Stimulated activated CD4-positive, alpha-beta T cell treated with anti-CD3 and anti-CD28 coated beads, Interleukin-1b, Interleukin-23, amount 100 ng/mL, for 1 hour (primary cell): ENCODE measurements at places on chromosomes 5 and 9.

DNA sequence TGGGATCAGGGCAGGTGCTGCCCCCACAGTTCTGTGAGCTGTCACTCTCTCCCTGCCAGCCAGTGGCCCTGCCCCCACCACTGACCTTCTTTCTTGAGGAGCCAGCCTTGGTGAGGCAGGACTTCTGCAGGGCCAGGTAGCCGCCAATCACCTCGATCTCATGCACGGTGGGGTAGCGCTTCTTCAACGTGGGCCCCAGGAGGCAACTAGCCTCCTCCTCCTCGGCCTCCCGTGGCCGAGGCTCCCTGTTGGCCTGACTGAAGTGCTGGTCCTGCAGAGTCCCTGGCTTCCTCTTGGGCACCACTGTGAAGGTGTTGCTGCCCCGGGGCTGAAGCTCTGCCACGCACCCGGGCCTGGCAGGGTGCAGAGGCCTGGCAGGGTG lies 1.6 kb downstream of the TPRN start:
- no peak for DNase-seq

DNA sequence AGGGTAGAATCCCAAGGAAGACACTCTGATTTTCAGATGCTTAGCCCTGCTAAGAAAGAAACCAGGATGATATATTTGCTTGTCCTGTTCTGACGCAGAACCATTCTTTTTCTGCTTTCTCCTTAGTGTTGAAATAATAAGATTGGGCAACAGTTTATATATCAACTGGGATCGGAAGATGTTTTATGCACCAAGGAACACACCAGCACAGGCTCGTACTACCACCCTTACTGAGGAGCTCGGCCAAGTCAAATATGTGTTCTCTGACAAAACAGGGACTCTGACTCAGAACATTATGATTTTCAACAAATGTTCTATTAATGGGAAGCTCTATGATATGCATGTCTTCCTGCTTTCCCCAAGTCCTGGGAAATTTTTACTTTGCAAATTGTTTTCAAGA lies 19.0 kb upstream of the RUSC2 start:
- no peak for DNase-seq

GRCh38 chr5:98104454-98105188 lies 668.8 kb upstream of the RGMB start:
- no peak for DNase-seq

DNA sequence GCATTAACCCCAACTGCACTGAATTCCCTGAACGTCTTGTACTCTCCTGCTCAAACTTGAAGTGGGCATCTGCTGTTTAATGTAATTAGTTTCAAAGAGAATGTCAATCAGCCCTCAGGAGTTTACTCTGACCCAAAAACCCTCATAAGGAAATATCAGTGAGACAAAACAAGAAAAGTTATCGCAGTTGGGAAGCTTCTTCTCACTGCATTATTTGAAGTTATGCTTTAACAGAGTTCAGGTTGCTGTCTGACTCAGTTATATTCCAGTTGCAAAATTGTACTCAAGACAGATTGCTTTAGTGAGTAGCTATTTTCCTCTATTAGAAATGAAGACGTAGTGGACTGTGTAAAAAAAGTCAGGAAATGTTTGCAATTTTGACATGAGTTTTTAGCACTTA lies 52.1 kb downstream of the PPIC start:
- DNase-seq, result no peak

DNA sequence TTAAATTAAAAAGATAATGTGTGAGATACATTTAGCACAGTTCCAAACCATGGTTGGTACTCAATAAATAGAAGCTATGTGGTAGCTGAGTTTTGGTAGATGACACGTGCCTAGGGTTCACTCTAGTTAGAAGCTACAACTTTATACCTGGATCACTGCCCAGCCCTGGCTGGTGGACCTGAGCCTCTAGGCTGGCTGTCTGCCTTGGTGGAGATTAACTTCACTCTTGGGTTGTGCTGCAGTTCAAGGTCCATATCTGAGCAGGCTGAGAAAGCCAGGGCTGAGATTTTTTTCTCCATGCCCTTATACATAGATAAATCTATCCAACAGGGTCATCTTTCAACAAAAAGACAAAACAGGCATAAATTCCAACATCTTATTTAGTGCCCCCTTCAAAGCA lies 44.6 kb upstream of the SPDL1 start:
- DNase-seq, result no peak

- DNase-seq, result no peak
These were observed 758.3 kb downstream of the DNAH5 start for GRCh38 chr5:13186177-13186576.

- DNase-seq, result no peak
These were observed 29.9 kb downstream of the SLC6A18 start for GRCh38 chr5:1255081-1255561.

DNA sequence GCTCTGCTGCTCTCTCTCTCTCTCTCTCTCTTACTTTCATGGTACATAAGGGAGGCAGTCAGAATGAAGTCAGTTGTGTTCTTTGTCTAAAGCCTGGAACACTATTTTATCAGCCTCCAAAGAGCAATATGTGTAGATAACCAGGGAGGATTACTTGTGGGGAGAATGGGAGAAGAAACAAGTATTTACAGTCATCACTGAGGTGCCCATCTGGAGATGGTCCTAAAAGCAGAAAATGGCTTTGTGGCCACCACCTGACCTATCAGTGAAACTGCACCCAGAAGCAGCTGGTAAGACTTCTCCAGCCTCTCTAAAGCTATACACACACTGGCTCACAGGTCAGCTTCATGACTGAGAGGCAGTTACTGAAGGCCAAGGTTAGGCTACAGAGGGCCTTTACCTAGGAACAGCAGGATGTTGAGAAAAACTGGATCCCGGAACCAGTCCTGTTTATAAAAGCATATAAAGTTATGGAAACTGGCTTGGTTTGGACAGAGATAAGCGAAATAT lies 75.1 kb downstream of the MRPS27 start:
- DNase-seq, result no peak

GRCh38 chr5:97044052-97044451 lies 98.4 kb downstream of the LIX1 start:
- no peak for DNase-seq

- no peak for DNase-seq
These were observed 50.3 kb downstream of the UBE2QL1 start for GRCh38 chr5:6498968-6499367.

GRCh38 chr9:13369431-13369830 lies 89.9 kb upstream of the MPDZ start:
- no peak for DNase-seq

DNA sequence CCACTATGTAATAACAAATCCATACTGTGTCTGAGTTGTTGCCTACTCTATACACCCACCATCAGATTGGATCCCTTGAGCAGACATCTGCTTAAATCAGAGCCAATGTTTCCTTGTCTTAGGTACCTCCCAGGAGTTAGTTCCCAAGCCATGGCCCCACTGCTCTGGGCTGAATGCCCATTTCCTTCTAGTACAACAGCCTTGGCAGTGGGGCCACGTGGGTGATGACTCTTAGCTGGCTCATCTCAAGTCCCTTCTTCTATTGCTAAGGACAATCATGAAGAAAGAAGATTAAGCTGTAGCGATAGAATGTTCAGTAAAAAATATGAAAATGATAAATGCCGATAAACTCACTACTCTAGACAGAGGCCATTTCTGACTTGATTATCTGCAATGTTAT lies 16.6 kb downstream of the PTGR1 start:
- DNase-seq, result no peak

DNA sequence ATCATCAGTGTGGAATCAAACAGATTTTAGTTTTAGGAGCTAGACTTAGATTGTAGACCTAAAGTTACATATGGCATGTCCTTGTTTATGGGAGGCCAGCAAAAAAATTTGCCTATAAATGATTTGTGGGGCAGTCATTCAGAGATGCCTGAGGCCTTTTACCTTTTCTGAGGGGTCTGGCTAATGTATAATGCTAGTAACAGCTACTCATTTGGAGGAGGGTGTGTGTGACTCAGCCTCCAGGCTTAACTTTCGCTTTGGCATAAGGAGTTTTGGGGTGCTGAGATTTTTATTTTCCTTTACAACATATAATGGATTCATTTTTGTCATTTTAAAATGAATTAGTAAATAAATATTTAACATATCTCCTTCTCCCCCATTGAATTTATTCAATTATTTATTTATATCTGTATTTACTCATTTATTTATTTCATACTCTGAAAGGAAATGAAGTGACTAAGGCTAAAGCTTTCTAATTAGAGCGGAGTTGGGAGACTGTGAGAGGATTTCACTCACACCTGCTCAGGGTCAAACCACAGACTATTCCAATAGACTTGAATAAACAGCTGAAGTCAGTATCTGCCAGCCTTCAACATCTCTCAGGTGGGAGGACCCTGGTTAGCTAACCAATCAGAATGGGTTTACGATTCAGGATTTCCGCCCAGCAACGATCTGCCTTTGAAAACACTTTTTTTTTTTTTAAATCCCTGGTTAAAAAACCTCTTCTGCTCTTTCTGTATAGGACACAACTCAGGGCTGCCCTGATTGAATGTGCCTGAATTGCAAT lies 487.5 kb upstream of the SGCD start:
- no peak for DNase-seq

- no peak for DNase-seq
These were observed 27.1 kb upstream of the PRR16 start for GRCh38 chr5:120436996-120437395.

DNA sequence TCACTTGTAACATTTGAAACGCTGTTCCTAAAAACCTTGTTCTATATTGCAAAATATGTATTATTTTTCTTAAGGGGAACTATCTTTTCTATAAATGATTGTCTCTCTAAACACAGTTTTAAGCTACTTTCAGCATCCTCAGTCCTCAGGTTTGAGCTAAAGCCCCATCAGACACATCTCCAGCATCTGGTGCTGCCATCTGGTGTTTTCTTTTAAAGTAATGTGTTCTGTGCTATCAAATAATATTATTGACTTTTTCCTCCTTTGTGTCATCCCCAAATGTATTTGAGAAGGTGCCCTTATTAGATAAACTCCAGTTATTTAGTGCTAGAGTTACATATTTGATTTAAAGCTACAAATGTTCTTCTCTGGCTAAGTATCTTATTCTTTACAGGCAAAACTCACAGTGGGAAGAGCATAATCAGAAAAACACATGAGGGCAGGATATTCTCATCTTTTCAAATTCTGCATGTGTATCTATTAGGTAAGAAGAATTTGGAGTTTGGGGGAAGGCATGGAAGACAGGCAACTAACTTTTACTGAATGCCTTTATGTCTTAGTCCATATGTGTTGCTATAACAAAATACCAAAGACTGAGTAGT lies 27.5 kb downstream of the ZNF474 start:
- no peak for DNase-seq

DNA sequence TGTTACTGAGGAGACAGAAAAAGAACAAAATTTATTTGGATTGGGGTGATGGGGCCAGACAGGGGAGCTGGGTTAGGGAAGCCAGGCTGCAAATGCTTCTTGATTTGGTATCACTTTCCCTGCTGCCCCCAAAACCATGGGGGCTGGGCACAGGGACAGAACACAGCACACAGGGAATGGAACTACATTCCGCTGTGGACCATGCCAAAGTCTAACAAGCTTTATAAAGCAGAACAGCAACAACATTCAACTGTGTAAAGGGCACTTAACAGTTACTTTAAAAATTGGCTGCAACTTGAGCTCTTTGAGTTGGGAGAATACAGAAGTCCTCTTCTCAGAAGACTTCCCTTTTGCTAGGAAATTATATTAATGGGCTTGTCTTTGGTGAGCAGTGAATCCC lies 23.8 kb downstream of the C5orf58 start:
- DNase-seq, result no peak

DNA sequence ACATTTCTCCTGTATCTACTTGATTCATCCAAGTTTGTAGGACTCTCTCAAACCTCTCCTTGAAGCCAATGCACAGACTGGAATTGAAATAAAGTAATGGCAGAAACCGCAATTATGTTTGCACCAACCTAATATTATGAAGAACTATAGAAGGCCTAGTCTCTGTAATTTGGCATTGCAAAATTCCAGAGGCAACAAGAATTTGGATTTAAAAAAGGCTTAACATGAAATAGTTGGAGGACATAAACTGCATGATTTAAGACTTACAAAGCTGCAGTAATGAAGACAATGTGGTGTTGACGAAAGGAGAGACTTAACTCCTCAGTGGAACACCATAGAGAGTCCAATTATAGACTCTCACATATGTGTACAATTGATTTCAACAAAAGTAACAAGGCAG lies 117.8 kb upstream of the MINAR2 start:
- DNase-seq, result no peak

DNA sequence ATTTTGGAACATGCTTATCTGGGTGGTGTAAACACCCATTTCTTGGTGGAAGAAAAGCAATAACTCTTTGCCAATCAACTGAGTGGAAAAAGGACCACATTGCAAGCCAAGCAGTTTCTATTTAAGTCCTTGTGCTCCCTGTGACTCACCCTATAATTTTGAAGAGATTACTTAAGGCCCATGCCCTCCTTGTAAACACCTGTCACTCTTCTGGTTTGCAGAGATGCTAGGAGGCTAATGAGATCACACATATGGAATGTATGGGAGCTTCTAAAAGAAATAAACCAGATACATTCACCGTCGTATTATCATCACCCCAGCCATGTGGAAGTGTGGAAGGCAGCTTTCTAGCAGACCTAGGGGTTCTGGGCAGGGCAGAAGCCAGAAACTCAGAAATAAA lies 337.1 kb downstream of the GADD45G start:
- no peak for DNase-seq

DNA sequence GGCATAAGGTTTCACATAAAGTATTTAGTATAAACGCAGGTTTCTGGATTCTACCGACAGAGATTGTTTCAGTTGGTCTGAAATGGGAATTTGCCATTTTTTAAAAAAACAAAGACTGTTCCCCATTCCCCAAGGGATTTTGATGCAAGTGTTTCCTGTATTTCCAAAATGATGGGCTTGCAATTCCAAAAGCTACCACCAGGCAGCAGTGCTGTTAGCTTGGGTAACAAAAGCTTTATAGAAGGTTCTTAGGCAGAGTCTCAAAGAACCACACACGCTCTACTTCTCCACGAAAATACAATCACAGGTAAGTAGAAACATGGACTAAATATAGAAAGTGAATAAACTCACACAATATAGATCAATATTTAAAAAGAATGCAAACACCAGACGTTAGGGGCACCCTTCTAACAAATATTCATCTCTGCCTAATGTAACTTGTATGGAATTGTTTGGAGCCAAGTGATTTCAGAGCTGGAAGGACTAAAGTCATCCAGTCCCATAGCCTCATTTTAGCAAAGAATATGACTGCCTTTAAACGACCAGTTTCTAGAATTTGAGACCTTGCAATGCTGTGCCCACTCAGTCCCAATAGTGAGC lies 154.3 kb downstream of the SPOCK1 start:
- DNase-seq, result no peak

DNA sequence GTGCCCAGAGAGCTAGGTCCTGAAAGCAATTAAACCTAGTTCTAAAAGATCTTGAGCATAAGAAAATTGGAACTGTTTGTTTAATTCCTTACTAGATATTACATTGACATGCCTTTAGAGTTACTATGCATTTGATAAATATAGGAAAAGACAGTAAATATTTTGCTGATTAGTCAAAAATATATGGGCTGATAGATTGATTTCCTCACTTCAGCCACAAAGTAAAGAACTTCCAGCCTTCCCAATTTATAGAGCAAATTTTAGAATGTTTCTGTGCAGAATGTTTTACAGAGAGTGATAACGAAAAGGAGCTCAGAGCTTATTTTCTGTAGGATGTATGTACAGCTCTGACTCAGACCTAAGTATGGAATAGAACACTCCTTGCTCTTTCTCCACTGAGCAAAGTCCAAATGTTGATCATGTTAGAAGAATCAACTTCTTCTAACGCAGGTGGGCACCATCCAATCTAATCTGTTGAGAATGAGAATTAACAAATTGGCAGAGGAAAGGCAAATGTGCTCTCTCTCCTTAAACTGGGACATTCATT lies 72.9 kb upstream of the PAM start:
- no peak for DNase-seq

- no peak for DNase-seq
These were observed 171.7 kb downstream of the TTC39B start for GRCh38 chr9:15135164-15135792.

- no peak for DNase-seq
These were observed 345.7 kb downstream of the SPATA31D1 start for GRCh38 chr9:82334286-82334685.
